ENCODE measurements at places on chromosomes 7 and 10.

- no peak for DNase-seq
Measured at GRCh38 chr10:97861924-97862323, 12.3 kb downstream of the GOLGA7B start.

DNA sequence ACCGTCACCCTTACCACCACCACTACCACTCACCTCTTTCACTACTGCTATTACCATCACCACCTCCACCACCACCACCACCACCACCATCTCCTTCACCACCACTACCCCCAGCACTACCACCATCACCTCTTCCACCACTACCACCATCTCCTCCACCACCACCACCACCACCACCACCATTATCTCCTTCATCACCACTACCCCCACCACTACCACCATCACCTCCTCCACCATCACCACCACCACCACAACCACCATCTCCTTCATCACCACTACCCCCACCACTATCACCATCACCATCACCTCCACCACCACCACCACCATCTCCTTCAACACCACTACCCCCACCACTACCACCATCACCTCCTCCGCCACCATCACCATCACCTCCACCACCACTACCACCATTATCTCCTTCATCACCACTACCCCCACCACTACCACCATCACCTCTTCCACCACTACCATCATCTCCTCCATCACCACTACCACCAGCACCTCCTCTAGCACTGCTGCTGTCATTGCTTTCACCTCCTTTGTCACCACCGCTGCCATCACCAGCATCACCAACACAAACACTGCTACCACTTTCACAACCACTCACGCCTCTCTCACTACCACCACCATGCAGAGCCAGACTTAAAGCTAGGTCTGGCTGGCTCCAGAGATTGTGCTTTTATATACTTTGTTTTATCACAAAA, 109.3 kb downstream of the ICA1 start:
- no peak for DNase-seq

DNA sequence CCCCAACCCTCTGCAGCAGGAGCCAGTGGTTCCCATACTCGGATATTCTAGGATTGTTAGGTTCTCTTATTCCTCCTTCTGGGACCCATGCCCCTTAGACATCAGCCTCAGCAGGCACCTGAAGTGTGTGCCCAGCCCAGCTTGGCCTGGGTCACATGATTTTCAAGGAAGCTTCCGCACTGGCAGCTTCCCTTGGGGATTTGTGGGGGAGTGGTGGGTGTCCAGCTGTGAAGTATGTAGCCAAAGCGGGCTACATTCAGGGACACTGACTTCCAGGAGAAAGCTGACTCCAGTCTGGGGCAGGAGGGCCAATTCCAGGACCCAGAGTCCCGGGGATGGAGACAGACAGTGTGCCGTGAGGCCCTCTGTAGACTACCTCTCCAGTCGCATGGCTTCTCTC, 1.3 kb downstream of the LDB1 start:
- DNase-seq: peak; percentile 49

GRCh38 chr7:28135315-28135714, 45.3 kb downstream of the JAZF1 start:
- no peak for DNase-seq

DNA sequence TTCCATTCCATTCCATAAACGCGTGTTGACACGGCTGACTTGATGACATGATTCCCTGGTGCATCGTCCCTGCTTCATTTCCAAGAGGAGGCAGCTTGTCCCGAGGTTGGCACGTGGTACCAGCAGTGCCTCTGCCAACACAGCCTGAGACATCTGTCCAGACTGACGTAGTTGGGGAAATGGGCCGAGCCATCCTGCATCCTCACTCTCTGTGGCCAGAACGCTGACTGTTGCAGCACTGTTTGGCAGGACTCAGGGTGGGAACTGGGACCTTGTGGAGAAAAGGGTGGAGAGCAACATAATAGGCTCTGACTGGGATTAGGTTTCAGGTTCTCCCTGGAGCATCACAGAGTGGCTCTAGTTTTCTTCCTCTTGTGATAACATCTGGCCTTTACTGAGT, 118.6 kb upstream of the BTBD16 start:
- DNase-seq: no peak

GRCh38 chr7:18402488-18403183, 92.9 kb upstream of the HDAC9 start:
- no peak for DNase-seq

DNA sequence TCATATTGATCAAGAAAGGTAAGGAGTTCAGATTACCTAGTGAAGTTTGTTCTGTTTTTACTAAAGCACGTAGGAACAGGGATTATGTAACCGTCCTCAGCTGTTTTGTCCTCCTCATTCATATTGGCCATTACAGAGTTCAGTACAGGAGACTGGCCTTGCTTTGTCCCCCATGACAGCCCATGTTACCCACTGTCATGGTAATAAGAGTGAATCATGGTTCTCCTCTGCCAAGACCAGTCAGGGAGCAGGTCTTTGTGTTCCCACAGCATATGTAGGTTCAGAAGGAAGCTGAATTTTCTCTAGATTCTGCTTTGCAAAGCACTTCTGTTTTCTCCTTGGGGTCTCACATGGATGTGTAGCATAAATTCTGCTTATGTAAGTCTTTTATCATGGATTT, 106.2 kb upstream of the GPR141 start:
- DNase-seq: no peak

DNA sequence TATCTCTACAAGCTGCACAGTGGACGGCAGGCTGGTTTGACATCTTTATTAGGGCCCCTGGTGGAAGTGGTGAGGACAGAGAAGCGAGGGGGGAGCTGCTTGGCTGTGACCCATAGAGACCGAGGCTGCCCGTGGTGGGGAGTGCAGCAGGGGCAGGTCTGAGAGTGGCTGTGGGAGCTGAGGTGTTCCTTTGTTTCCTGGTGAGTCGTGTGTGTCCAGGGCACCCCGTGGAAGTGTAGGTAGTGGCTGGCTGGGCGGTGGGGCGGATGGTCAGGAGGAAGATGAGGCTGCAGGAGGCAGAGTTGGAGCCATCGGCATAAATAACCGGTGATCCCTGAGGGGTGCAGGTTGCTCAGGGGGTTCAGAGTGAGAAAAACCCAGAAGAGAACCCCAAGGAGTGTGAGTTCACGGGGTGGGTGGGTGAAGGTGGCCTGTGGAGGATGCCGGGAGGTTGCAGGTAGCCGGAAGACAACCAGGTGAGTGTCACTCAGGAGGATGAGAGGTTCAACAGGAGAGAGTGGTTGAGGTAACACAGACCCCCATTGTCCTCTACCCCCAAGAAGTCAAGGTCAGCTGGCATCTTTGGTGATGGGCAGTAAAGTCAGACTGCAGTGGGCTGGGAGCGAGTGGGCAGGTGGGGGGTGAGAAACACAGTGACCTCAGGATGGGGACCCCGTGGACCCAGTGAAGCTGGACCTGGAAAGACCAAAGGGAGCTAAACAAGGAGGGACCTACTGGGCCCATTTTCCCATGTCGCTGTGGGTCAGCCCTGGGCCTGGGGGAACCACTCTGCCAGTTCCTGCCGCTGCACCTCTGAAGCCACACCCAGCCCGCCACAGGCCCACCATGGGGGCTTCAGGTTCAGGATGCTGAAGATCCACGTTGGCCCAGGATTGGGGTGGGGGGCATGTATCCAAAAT, 7.8 kb downstream of the ATP6V0E2 start:
- DNase-seq: peak; percentile 56

- no peak for DNase-seq
Measured at GRCh38 chr7:15214976-15215375, 312.4 kb upstream of the DGKB start.

DNA sequence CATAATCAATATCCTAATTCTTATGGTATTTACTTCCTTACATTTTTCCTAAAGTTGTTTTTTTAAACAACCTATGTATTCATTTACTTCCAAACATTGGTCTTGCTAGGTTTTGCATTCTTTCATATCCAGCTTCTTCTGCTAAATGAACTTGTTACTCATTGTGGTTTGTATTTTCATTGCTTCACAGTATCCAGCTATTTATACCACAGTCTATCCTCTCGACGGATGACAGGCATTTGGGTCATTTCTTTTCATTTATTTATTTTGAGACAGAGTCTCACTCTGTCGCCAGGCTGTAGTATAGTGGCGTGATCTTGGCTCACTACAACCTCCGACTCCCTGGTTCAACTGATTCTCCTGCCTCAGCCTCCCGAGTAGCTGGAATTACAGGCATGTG, 66.8 kb downstream of the CCDC6 start:
- no peak for DNase-seq
